M059J (cell line): ENCODE measurements at places on chromosomes 2 and 18. TPM values are rescaled to one million over a fixed set of nuclear protein-coding genes. Genes with fewer than 3 reads are reported as not detected.

Gene RGPD4
- total RNA-seq: not detected in 2 replicates

Gene KANSL3
- 28.9 and 45.2 TPM in 2 replicates for total RNA-seq

DNA sequence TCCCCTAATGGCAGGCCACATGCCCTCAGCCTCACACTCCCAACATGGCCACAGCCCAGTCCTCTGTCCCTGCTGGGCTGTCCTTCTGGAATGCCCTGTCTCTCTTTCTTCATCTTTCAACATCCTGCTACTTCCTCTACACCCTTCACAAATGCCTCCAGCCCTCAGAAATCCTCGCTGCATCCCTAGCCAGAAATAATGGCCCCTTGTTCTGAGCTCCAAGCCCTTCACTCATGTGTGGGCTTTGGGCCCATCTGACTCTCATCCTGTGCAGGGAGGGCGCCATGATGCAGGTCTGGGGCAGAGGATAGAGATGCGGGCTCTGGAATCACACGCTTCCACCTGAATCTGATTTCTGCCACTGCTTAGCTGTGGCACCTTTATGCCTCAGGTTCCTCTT, 181.9 kb downstream of the TNS1 start:
- DNase-seq: no peak

GRCh38 chr2:58195662-58196061, 45.5 kb downstream of the FANCL start:
- no peak for DNase-seq

Gene AGXT
- total RNA-seq: not detected in 2 replicates
